ENCODE measurements at places on chromosomes 1 and 21.

GRCh38 chr1:224065455-224065854, 48.5 kb upstream of the FBXO28 start:
- DNase-seq, result no peak

DNA sequence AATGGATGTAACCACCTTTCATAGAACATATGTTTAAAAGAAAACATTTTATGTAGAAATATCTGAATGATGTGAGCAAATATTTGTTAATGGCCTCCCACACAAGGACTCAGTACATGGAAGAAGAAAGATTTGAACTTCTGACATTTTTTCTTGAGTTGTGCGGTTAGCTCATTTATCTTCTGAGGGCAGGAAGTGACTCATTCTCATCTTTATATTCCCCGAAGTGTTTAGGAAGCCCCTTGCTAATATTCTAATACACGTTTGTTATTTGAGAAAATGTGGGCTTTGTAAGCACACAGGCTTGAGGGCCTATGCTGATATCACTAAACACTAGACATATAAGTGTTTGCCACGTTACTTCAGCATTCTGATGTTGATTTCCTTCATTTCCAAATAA, 392.5 kb upstream of the PTBP2 start:
- no peak for DNase-seq

GRCh38 chr1:30822006-30822405, 64.4 kb upstream of the LAPTM5 start:
- no peak for DNase-seq

GRCh38 chr1:186303911-186304310, 71.1 kb downstream of the TPR start:
- no peak for DNase-seq
